ENCODE measurements at places on chromosomes 1 and 21.
A peak's percentile ranks its signal among the peaks of the same experiment; 100 is the strongest.

- no peak for DNase-seq
These were observed 15.2 kb upstream of the KDM4A start for GRCh38 chr1:43634721-43635120.

- peak; percentile 96 for DNase-seq
These were observed 9.8 kb downstream of the PDXK start for GRCh38 chr21:43728467-43729390.

- no peak for DNase-seq
These were observed 606 bp upstream of the FMO4 start for GRCh38 chr1:171313319-171313834.

- no peak for DNase-seq
These were observed 9.9 kb upstream of the BARHL2 start for GRCh38 chr1:90726986-90727480.

GRCh38 chr1:101474039-101474665, 237.3 kb downstream of the S1PR1 start:
- DNase-seq: no peak

GRCh38 chr21:42262831-42263231, 43.9 kb downstream of the ABCG1 start:
- DNase-seq: peak; percentile 87

DNA sequence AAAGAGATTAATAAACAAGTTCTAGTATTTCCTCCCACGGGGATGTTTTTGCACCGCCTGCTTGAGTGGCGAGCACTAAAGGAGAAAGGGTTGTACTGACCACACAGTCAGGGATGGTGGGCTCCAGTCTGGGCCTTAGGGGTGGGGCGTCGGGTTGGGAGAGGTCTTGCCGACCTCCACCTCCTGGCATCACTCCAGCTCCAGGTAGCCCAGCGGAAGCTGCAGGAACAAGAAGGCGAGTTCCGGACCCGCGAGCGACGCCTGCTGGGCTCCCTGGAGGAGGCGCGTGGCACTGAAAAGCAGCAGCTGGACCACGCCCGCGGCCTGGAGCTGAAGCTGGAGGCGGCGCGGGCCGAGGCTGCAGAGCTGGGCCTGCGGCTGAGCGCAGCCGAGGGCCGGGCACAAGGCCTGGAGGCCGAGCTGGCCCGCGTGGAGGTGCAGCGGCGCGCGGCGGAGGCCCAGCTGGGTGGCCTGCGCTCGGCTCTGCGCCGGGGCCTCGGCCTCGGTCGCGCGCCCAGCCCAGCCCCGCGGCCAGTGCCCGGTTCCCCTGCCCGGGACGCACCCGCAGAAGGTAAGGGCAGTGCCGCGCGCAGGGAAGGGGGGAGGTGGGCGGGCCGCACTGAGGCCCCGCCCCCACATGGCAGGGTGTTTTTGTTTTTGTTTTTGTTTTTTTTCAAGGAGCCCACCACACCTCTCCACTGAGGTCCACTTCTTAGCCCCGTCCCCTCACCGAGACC, 19.7 kb downstream of the MFAP2 start:
- peak; percentile 68 for DNase-seq

All from dorsolateral prefrontal cortex (tissue), 122 donors.